Activated CD8-positive, alpha-beta memory T cell treated with anti-CD3 and anti-CD28 coated beads, Interleukin-2, amount 50 U/mL, for 4 hours (primary cell): ENCODE measurements at places on chromosomes 1 and 21.

DNA sequence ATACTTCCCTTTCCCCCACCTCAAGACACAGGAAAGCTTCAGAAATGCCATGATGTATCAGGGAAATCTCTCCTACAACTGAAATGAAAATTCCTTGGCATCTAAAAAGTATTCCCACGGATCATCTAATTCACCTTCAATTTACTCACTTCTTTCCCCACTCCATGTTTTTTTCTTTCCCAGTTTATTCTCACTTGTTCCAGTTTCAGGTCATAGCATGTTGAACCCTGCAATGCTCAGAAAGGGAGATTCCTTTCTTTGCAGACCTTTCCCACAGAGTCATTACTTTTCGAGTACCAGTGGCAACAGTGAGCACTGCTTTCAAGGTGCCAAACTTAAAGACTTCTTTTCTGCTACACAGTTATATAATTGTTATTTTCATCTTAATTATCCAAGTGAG lies 305.0 kb downstream of the VAV3 start:
- no peak for DNase-seq

DNA sequence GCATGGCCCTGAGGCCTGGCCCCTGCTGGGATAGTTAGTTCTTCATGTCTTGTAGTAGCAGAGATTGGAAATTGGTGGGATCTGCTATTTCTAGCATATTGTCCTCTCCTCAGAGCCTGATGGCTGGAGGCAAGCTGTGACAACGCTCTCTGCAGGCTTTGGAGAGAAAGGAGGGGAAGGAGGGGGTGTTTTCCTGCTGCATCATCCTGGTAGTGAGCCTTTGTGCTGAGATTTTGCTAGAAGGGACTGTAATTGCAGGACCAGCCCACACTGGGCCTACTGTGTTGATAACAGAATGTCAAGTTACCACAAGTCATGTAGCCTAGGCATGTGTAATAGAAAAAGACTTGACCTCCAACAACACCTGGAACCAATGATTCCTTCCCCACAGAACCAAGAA lies 351.0 kb downstream of the SIPA1L2 start:
- no peak for DNase-seq

GRCh38 chr1:31152181-31152795 lies 86.8 kb upstream of the PUM1 start:
- no peak for DNase-seq

DNA sequence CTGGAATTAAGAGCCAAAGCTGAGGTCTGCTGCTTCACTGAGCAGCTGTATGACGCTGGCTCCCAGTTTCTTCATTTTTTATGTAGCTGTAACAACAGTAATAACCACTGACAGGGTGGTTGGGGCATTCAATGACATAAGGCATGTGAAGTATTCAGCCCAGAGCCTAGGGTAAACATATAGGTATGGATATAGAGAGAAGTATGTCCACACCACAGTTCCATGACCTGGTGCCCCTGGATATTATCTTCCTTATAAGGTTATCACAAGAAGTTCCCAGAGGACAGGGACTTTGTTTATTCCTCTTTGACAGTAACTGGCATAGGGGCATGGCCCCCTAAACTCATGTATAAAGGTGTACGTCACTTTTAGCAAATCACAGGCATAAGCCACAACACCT lies 14.7 kb downstream of the RAB42 start:
- DNase-seq, result no peak

- no peak for DNase-seq
Observed at GRCh38 chr1:61080413-61081143, 1.8 kb upstream of the NFIA start.

DNA sequence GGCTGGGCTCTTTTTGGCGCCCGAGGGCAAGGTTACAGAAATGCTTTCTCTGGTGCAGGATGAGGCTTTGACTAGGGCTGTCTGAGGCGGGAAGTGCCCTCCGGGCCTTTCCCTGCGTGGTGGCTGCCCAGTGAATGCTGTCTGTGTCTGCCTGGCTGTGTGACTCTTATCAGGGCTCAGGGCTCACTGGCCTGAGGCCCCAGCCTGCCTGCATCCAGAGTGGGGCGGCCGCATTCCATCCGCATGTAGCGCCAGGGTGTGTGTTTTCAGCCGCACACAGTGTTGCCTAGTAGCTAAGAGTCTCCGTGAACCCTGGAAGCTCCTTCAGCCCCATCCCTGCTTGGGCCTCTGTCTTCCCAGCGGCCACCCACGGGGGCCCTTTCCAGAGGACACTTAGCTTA lies 59.1 kb downstream of the FAAP20 start:
- no peak for DNase-seq

DNA sequence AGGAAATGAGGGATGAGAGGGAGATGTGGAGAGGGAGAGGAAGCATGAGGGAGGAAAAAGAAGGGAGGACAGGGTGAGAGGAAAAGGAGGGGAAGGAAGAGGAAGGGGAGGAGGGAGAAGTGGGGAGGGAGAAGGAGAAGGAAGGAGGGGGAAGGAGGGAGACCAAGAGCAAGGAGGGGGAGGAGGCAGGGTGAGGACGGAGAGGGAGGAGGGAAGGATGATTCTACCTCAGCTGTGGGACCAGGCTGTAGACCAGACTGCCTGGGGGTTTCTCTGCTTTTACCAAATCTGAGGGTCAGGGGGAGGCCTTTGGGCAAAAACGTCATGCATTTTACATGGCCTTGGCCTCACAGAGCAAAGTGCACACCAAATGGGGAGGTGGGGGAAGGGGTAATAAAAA lies 94.5 kb downstream of the KCND3 start:
- no peak for DNase-seq

DNA sequence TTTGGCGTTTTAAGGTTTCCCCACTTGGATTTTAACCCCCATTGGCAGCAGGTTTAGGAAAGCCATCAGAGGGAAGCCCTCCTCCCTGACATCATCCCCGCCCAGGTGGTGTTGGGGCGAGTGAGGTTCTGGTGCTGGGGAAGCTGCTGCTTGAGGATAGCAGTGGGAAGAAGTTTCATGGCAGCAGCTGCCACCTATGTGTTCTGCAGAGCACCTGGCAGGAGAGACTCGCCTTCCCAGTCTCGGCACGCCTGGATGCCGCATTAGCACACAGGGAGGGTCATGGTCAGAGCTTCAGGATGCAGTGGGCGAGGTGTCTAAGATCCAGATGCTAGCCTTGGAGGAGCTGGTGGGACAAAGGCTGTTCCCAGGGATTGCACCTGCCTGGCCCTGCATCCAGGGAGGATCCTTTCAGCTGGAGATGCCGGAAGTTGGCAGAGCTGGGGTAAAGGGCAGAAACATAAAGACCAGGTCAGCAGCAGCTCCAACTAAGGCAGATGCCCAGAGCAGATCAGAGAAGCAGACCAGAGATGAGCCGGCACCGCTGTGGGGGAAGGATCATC lies 33.9 kb downstream of the ABCG1 start:
- DNase-seq, result no peak

DNA sequence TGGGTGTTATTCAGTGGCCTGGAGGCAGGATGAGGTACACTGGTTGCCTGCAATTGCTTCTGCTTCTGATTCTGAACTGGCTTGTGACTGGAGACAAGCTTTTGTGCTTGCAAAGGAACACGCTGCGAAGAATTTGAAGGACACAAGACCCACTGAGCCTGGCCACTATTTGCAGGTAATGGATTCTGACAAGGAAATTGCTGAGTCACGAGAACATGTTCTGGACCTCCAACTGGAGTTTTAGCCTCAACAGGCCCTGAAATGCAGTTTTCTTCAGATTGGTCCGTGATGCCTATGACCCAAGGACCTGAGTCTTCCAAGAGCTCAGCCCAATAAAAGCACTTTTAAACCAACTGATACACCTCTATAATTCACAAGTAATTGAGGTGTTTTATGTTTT lies 4.6 kb downstream of the RAB3GAP2 start:
- no peak for DNase-seq

DNA sequence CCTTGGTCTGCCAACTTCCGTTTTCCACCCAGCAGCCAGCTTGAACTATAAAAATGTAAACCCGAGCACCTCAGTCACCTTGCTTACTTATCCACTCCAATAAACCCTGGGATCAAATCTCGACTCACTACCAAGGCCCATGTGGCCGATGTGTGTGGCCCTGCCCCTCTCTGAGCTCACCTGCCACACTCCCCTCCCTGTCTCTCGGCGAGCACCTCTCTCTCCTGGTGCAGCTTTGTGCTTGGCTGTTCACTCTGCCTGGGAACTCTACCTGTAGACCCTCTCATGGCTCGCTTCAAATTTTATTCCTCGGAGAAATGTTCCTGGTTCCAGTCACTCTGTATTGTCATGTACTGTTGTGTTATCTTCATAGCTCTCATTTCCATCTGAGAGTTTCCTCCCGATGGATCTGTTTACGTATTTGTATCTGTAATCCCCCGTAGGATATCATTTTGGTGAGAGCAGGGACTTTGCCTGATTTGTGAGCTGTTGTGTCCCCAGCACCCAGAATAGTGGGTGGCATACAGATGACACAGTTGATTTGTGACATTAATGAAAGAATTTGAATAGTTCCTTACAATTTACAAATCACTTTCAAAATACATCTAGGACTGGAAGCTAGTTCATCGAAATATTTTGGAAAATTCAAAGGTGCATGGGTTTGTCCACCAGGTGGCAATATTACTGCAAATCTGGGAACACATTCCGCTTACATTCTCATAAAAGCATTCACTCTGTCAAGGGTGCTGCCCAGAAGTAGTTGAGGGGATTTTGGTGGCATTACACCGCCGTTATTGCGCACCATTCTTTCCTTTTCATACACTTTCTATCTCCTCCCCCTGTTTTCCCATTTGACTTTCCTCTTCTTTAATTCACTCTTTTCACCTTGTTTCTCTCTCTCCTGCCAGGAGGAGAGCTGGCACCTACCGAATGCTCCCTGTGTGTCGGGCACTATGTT lies 95.3 kb downstream of the ABCA4 start:
- DNase-seq, result no peak

DNA sequence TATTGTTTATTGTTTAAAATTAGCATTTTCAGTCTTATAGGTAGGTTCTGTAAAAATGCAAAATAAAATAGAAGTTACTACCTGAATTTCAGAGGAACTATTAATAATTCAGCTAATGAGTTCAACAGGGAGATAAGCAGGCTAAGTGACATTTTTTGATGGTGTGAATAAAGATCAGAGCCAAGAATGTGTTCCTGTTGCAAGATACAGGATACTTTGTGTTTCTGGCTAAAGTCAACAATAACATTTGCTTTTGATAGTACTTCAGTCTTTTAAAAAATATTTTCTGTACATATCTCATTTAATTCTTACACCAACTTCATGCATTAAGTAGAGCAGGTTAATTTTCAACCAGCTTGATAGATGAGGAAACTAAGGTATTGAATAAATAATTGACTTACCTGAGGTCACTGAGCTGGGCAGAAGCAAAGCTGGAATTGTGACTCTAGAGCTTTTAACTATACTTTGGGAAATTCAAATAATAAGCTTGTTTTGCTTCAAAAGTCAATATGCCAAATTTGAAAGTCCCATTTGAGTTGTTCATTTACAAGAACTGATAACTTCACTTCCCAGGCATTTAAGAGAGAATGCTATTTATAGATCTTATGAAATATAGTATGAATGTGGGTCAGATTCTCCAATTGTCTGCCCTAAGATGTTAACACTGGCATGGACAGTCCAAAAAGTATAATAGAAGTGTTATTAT lies 6.0 kb downstream of the GORAB start:
- no peak for DNase-seq

DNA sequence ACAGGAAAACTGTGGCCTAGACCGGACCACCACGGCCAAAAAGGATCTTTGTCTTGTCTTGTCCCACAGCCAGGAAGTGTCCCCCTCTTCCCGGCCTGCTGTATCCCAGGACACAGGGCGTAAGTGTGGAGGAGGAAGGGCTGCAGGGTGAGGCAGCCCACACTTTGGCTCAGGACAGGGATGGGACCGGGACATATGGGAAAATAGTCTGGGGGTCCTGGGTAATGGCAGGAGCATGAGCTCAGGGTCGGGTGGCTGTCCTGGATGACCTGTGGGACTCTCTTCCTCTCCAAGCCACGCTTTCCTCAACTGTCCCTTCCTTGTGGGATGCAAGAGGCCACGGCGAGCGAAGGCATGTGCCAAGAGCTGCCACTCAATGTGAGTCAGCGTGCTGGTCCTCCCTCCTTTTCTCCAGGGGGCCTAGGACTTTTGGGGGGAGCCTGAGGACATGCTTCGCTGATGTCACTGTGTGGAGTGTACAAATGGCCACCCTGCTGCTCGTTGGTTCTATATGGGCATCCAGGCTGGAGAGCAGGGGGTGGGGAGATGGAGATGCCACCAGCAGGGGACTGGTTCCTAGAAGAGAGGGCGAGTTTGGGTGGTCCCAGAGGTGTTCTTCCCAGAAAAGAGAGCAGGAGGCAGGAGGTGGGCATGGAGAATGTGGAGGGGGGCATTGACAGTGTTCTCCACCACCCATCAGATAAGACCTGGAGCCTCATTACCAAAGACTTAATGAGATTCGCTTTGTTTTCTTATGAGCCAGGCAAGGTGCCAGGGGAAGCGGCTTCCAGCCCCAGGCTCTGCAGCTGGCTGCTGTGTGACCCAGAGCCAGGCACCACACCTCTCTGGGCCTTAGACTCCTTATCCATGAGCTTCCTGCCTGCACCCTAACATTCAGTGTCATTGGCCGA lies 11.5 kb upstream of the PADI1 start:
- DNase-seq, result no peak

GRCh38 chr1:109610609-109611307 lies 8.7 kb downstream of the GNAT2 start:
- no peak for DNase-seq

DNA sequence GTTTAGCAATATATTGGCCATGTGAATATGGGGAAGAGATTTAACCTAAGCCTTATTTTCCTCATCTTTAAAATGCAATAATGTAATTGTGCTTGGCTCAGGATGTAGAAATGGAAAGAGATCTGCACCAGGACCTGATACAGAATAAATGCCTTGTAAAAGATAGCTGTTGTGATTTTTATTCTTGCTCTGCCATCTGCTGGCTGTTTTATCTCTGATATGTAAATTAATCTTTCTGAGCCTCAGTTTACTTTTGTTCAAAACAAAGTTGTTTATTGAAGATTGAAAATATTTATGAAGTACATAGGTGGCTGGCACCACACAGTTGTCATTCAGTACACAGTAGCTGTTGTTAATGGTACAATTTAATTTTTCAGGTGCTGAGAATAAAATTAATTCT lies 21.9 kb downstream of the ZYG11B start:
- no peak for DNase-seq

- no peak for DNase-seq
Observed at GRCh38 chr1:201183209-201183608, 7.4 kb upstream of the IGFN1 start.

DNA sequence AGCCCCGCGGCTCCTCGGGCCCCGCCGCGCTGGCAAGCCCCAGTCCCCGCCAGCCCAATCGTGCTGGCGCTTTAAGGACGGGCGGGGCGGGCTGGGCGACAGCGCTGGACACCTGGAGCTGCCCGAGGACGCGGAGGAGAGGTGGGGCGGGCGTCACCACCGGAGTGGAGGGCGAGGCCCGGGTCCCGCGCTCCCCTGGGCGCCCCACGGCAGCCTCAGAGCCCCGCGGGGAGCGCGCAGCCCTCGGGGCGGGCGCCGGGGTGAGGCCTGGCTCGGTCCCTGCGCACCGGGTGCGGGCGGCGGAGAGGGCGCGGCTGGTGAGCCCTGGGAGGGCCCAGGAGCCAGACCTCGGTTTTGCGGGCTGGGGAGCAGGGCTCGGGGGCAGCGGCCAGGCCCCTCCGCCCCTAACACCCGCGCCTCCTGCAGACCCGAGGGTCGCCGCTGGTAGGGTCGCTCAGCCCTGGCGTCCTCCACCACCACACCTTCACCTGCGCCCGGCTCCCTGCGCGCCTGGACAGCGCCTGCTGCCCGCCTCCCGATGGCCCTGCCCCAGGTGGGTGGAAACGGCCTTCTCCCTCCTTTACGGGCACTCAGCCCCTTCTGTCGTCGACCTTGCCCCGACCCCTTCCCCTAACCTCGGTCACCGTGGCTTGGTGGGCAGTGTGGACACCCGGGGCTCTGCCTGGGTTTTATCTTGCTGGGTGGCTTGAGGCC lies at the start of gene TMEM61:
Gene TMEM61 (plus strand): TSS at position 101 of the 714 bp plus-strand sequence. CDS start 438 bp downstream, at position 539.
- DNase-seq, result no peak
